ENCODE measurements at places on chromosomes 2 and 18.

GRCh38 chr2:46481198-46482193 is 2.1 kb downstream of the TMEM247 start:
- peak; percentile 92 for DNase-seq

DNA sequence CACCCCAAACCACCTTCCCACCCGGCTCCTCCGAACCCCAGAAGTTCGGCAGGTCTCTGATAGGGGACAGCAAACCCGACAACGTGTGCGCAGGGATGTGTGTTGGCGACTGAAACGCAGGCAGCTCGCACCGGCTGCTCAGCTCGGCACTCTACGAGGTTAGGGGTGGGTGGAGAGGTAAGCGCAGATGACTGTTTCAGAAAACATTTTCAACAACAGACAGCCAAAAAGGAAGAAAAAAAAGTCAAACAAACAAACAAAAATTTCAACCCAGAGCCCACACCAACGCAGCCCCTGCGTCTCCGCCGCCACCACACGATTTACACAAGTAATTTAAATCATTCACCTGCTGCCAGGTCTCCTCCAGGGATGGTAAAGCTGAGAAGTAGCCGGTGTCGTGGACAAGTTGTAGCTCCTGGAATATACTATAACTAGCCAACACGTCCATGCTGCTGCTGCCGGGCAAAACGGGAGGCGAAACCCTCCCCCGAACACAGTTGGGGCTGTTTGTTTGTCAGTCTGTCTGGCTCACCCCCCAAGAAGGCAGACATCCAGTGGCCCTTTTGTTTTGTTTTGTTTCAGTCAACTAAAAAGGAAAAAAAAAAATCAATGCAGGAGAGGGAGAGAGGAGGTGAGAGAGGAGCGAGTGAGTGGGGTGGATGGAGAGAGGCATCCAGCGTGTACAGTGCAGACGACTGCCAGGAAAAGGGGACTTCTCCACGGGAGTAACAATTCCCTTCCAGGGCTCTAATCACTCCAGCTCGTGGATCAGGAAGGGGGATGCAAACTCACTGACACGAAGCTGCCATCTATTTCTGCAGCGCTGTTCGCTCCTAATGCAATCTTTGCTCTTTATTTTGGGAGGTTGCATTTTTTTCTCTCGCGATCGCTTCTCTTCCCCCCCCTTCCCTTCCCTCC is at the start of gene KLF7:
KLF7 (minus strand) TSS at position 828 of the 918 bp plus-strand sequence; CDS start at position 448, 380 bp downstream.
- peak; percentile 20 for DNase-seq

DNA sequence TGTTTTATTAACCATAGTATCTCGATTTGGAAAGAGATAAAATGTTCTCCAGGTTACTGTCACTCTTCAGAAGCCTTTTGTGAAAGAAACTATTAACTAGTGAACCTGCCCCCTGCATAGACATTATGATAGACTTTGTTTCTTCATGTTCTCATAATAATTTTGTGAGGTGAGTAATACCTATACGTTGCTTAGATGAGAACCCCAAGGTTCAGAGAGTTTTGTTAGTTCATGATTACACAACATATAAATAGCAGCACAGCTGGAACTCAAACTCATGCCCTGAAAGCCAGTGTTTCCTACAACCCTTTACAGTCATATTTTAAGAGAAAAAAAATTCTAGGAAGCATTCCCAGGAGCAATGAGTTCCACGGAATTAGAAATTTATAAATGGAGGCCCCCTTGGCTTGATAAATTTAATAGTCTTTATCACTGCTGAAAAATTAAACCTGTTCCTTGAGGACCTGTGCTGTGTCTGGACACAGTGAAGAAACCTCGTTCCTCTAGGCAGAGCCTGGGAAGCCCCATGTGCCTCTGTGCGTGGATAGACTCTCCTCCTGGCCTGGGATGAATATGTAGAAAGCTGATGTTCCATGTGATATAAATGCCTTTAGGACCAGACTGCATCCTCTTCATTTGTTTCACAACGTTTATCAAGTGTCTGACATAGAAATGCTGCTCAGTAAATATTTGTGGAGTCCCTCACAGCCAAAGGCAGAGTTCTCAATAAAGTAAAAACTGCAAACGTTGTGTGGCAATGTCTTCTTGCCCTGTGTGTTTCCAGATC is 1257.0 kb upstream of the GYPC start:
- no peak for DNase-seq

DNA sequence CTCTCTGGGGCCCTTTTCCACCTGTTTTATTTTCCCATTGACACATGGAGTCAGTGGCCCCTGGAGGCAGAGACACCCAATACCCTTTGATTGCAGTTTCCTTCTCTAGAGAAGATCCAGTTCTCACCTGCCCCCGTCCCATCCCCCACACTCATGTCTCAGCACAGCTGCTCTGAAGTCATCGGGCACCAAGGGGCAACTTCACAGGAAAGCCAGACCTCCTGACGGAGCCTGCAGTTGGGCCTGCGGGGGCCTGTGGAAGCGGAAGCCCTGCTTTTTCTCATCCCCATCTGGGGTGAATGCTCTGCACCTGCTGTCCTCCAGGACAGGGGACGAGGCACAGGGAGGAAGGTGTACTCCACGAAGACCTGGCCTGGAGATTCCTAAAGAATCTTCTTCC is 308.3 kb upstream of the EPAS1 start:
- DNase-seq, result no peak

DNA sequence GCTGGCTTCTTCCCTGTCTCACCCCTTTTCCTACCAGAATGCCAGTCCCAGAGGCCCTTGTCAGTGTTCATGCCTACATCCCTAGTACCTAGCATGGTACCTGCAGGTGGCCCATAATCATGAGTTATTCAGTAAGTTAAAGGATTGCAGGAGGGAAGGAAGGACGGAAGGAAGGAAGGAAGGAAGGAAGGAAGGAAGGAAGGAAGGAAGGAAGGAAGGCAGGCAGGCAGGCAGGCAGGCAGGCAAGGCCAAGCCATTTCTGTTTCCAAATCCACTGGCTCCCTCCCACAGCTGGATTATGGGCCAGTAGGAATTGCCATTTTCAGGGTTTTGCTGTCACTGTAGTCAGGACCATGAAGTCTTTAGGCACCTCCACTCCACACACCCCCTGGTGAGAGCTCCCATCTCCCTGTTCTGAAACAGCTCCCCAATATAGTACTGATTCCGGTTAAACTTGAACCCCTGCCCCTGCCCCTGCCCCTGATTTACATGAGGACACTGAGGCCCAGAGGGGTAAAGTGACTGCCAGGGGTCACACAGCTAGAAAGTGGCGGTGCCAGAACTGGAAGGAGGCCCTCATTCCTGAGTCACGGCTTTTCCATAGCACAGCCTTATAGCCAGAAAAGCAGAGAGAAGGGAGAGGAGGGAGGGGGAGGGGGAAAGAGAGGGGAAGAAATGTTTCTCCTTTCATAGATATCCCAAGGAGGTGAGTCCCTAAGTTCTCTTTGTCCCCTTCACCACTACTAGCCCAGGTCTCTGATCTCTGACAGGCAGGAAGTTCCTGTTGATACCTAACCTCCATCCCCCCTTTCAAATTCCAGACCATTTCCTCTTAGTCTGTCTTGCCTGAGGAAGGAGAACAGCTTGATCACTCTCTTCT is 12.2 kb upstream of the TNS1 start:
- no peak for DNase-seq

- no peak for DNase-seq
These were observed 195.5 kb upstream of the RAB12 start for GRCh38 chr18:8413751-8414150.

DNA sequence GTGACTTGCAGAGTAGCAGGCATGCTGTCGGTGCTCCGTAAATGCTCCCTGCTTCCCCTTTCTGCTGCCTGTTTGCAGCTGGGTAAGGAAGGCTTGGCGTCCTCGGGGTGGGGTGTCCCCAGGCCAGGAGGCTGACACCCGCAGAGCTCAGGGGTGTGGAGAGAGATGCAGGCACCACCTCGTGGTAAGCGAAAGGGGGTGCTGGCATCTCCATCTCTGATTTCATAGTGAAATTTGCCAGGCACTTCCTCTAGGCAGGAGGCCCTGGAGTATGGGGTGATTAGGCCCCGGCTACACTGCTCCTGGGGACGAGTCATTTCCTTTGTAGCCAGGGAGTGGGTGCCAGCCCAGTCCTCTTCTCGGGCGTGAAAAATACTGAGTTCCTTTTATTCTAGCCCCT is 160.4 kb downstream of the KLHL29 start:
- peak; percentile 47 for DNase-seq

DNA sequence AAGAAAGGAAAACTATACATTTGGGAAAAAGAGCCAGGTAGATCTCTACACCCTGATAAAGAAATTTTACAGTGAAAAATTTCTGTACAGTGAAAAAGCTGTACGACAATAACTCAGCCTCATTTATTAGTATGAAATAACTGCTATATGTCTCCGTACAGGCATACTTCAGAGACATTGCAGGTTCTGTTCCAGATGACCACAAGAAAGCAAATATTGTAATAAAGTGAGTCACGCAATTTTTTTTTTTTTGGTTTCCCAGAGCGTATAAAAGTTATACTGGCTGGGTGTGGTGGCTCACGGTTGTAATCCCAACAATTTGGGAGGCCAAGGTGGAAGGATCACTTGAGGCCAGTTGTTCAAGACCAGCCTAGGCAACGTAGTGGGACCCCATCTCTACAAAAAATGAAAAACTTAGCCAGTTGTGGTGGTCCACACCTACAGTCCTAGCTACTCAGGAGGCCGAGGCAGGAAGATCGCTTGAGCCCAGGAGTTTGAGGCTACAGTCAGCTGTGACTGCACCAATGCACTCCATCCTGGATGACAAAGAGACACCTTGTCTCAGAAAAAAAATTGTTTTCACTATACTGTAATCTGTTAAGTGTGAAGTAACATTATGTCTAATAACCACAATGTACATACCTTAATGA is 28.2 kb upstream of the AMMECR1L start:
- DNase-seq, result no peak

DNA sequence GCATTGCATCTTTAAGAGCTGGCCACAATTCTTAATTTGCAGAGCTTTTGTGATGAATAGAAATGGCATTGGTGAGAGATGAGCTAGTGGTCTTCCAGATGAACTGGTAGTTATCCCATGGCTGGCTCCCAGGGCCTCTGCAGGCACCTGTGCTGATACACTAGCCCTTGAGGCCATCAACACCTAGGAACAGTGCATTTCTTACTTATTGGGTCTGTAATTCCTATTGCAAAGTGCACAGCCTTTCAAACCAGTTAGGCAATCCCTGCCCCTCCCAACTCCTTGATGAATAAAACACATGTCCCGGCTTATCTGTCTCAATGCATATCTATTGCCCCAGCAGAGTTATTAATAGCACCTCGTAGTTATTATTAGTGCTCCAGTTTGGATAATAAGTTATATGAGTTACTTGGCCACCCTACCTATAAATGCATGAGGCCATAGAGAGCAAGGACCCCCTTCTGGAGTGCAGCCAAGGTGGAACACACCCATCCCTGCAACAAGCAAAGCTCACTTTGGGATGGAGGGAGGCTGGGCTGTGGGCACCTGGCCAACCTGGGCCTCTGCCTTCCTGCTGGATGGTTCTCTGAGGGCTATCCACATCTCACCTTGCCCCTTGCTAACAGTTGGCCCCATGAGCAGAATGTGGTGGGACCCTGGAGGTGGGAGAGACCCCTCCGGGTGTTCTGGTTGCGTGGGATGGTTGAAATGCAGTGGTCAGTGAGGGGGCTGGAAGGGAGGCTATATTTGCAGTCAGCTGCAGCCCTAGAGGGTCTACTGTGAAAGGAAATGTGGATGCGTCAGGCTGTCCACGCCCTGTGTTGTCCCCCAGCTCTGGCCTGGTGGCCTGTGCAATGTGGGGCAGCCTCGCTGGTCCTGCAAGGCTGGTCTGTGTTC is 455.9 kb upstream of the HS6ST1 start:
- DNase-seq, result no peak

DNA sequence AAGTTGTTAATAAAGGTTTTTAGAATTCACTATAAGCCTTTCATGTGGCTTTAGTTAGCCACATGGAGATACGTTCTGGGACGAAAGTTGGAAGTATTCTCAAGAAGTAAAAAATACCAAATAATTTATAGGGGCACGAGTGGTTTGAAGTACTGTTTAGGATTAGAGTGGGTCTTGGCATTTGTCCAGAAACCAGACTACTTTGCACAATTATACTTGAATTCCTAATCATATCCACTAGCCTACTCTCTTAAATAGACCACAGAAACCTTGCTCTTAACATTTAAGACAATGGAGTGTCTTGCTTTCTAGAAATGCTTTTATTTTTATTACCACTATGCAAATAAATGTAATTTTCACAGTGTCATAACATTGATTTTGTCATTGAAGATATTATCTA is 44.6 kb downstream of the UBE2E3 start:
- no peak for DNase-seq

DNA sequence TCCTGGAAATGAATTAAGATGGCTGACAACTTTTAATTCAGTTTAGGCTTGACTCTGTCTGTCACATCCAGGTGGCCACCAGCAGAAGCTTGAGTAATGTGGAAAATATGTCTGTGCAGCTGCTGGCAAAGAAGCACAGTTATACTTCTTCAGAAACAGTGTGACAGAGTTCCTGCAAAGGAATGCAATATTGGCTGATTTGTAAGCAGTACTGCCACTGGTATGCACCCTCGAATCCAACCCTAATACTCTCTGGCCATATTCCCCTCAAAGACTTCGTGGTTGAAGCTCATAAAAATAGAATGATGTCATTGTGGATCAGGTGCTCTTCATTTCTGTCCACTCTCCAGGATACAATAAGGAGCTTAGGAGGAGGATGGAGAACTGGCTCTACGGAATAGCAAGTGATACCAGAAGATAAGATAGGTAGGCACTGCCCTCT is 86.2 kb downstream of the METTL8 start:
- peak; percentile 92 for DNase-seq

DNA sequence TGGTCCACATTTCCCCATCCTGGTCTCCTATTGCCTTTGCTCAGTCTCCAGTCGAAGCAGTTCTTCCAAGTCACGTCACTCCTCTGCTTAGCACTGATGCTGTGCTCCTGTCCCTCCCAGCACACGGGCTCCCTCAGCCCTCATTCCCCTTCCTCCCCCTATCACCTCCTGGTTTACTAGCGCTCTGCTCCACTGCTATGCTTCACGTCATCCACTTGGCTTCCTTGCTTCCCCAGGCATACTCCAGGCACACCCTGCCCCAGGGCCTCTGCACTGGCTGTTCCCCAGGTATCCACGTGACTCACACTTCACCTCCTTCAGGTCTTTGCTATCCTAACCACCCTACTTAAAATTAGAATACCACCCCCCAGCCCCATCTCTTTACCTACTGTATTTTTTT is 269.3 kb downstream of the GLI2 start:
- no peak for DNase-seq

GRCh38 chr2:153417077-153417476 is 61.5 kb downstream of the RPRM start:
- no peak for DNase-seq

DNA sequence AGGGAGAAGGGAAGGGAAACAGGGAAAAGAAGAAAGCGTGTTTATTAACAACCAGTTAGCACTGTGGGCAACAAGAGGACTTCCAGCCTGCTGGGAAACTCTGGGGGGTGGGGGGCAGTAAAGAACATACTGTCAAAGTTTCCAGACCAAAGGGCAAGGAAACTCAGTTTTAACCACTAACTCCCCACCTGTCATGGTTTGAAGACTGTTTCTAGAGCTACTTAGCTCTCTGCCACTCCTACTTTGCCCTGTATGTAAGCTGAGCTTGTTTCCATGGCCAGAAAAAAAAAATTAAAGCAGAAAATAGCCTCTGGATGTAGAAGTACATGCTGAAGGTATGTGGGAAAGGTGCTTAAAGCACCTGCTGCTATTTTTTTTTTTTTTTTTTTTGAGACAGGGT is 11.0 kb upstream of the PTPN2 start:
- no peak for DNase-seq
